ENCODE measurements at places on chromosomes 4 and X. TPM values are rescaled to one million over a fixed set of nuclear protein-coding genes. Genes with fewer than 3 reads are reported as not detected.

GRCh38 chr4:71669291-71669690 is 114.6 kb downstream of the GC start:
- no peak for DNase-seq

Gene SCML2
- total RNA-seq: 1.7 TPM

DNA sequence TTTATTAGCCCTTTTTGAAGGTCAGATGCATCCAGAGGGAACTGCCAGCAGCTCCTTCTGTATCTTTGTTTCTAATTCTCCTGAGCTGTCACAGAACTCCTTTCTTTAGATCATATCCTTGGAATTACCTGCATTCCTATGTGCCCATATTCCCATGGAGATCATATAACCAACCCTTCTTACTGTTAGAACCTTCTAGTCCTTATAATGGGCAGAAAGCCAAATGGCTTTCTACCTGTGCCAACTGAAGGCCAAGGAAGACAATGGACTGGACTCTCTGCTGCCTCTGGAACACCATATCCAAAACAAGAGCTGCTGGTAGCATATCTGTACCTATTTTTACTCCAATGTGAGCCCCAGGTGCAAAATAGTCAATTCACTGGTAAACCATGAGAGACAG is 60.7 kb downstream of the TBC1D9 start:
- DNase-seq: no peak

DNA sequence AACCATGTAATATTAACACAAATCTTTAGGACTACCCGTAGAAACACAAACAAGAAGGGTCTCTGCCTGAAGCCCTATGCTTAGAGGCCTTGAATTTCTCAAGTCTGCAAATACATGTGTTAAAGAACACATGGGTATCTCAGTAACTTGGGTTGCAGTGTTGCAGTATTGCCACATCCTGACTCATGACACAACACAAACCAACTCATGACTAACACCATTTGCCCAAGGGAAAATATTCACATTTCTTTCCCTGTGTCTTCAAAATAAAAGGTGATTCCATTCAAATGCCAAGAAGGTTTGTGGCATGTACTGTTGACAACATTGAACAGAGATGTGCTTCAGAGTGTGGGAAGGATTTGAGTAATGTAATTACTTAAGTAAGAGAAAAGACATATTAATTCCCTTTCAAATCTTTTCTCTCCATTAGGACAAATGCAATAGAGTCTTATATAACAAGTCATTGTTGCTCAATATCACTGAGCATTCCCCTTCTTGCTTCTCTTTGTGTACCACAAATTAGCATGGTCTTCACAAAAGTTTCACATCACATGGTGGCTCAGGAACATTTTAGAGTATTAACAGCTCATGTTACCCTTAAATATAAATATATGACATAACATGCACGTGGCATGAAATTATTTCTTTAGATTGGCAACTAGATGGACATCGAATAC is 487.1 kb downstream of the STPG2 start:
- peak; percentile 70 for DNase-seq

- DNase-seq: no peak
These were observed 162.0 kb downstream of the NKX6-1 start for GRCh38 chr4:84336964-84337705.

Gene NAP1L2
- total RNA-seq: under 0.01 TPM

Gene SPANXA2
- total RNA-seq: not detected

- peak; percentile 51 for DNase-seq
These were observed 44.9 kb downstream of the ZBTB49 start for GRCh38 chr4:4334798-4335520.

Gene NEIL3
- total RNA-seq: 8.1 TPM

Gene NXF2B
- not detected for total RNA-seq

Gene P2RY8
- not detected for total RNA-seq

DNA sequence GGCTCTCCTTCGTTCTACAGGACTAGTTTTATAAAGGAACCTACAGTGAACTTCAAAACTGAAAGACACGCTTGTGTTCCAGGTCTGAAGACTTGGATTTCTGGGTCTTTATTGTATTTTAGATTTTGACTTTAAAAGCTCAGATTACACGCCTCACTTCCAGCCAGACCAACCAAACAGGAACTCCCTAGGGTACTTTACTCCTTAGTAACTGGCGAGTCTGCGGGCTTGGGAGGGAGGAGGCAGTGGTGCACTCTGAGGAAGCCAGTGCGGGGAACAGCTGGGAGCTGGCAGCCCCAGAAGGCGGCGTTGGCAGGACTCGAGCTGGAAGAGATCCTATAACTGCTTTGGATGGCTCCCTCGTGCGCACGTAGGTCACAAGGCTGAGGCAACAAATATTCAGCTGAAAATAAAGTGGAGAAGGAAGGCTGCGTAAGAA is 391 bp upstream of the PHKA1 start:
- peak; percentile 75 for DNase-seq

DNA sequence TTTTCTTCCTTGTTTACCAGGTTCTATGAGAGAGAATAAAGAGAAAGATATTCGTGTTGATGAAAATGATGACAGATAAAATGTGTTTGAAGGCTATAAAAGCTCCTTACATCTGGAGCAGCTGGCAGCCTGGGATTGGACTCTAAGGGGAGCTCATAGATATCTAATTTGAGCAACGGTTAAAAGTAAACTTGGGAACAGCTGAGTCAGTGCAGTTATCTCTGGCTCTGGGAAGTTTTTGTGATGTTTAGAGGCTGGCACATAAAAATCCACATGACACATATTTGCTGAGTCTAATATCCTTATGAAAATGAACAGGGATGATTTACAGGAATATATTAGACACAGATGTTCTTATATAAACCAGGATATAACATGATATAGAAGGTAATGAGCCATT is 331.8 kb upstream of the TENM3 start:
- DNase-seq: no peak

DNA sequence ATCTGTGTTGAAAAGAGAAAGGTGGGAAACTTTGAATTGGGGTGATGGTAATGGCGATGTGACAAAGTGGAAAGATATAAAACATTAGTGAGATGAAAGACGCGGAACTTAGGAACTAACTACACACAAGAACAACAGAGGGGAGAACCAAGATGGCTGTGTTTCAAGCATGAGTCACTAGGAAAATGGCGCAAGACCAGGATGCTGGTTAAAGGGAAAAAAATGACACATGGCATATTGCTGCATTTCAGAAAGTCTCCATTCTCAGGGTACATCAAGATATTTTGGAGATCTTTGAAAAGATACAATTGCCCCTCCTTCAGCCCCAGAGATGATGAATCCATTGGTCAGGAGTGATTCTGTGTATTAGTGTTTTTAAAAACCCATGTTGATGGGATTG is 164.4 kb downstream of the FBXO8 start:
- peak; percentile 80 for DNase-seq

- DNase-seq: no peak
These were observed 204.4 kb downstream of the NSUN7 start for GRCh38 chr4:40954088-40954668.

- no peak for DNase-seq
These were observed 38.0 kb upstream of the PDK3 start for GRCh38 chrX:24426921-24427746.

GRCh38 chr4:31791666-31792065 is 1071.5 kb downstream of the PCDH7 start:
- no peak for DNase-seq

Gene RAB9B
- total RNA-seq: 0.64 TPM

Gene HERC6
- 8.7 TPM for total RNA-seq

Data from fibroblast of villous mesenchyme (primary cell).